ENCODE measurements at places on chromosomes 12 and 14.
A peak's percentile ranks its signal among the peaks of the same experiment; 100 is the strongest.

- DNase-seq: no peak
Measured at GRCh38 chr12:12673296-12673695, 22.7 kb downstream of the GPR19 start.

GRCh38 chr12:95395696-95396095 lies 78.3 kb upstream of the METAP2 start:
- no peak for DNase-seq

GRCh38 chr12:20368651-20369304 lies 441 bp downstream of the PDE3A start:
- DNase-seq: no peak

- no peak for DNase-seq
Measured at GRCh38 chr12:48447755-48448154, 24.6 kb upstream of the ANP32D start.

- no peak for DNase-seq
Measured at GRCh38 chr12:21265932-21266331, 68.8 kb downstream of the SLCO1A2 start.

GRCh38 chr12:3966376-3966775 lies 93.2 kb upstream of the PARP11 start:
- DNase-seq: no peak

DNA sequence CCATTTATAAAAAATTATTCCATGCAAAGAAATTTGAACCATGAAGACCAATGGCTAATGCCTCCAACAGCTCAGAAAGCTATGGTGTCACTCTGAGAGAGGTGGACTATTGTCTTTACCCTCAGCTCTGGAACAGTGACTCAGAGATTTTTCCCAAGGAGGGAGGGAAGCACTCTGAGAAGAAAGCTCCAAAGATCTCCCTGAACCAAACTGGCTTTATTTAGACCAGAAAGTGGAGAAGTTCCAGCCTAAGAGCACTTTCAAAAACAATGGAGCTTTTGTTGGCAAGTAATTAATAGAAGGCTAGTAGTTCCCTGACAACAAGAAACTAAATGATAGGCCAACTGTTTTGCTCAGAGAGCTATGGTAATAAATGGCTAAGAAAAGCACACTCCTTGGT lies 599.9 kb upstream of the MDGA2 start:
- no peak for DNase-seq

DNA sequence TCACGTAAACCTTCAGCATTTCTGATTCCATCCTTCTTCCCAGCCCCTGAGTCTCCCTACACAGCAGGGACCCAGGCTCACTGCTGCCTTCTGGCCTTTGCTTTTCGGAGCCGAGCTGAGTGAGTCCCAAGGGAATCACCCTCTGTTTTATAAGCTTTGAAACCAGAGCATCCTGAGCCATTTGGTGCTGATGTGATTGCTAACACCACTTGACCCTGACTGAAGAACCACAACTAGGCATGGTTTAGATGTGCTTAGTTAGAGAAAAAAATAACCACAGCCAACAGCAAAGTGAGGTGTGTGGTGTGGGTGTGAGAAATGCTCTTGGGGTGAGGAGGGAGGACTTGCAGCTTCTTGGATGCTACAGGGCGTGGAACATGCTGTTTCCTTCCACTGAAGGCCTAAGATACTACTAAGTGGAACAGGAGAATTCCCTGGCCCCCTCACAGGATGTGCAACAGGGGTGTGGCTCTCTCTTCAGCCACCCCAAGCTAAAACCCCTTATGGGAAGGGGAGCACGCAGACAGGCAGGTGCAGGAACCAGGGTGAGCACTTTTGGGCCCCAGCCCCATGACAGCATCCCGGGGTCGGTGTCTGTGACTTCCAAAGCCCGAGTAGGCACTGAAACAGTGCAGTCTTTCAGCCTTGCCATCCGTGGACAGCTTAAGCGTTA lies at the start of gene TC2N:
TC2N (minus strand) TSS at position 221 of the 673 bp plus-strand sequence. CDS start 53,767 bp downstream, outside the sequence.
- DNase-seq: no peak

DNA sequence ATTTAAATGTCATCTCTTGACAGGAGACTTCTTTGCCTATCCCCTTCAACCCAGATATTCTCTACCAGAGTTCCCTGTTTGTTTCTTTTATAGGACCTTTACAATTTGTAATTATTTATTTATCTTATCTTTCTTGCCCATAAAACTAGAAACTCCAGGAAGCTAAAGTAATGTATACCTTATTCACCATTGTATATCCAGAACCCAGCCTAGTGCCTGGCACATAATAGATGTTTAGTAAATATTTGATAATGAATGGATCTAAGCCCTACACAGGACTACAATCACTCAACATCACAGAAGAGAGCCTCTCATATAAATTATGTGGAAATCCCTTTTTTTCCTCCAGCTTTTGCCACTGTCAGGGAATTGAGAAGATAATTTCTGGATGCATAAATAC lies 125.6 kb upstream of the CNOT2 start:
- DNase-seq: no peak

- no peak for DNase-seq
Measured at GRCh38 chr14:25050269-25051150, 563 bp upstream of the STXBP6 start.

- DNase-seq: no peak
Measured at GRCh38 chr14:85090681-85091080, 439.3 kb upstream of the FLRT2 start.

GRCh38 chr14:63852817-63853731 lies at the start of gene SYNE2:
SYNE2 (plus strand) TSS chr14:63853004; CDS start chr14:63909149, 56,145 bp downstream.
- peak; percentile 73 for DNase-seq

DNA sequence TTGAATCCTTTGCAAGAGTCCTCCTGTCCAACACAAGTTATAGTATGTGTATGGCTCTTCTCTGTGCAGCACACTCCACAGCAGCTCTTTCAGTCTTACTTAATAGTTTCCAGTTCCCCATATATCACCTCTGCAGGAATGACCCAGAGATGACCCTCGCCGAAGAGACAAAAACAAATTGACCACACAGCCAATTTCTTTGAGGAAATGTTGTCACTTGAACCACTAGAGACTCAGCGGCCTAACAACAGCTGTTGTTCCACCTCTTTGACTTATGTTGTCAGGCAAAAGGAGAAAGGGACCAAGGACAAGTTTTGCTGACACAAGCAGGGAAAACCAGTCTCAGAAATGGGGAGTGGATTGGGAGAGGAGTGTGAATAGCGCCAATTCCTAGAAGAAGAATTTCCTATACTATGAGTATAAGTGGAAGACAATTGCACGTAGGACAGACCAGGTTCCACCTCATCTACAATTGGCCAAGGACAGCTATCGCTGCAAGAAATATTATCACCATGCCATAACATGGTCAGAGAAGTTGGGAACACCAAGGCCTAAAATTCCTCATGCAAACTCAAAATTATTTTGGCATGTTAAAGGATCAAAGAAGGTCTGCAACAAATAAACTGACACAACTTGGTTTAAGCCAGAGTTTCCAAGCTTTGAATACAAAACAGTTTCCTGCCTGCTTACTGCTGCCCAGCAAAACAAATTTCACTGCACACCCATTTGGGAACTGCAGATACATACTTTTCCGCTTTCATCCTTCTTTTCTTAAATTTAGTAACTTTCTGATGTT lies 41.7 kb upstream of the ITPR2 start:
- DNase-seq: no peak

DNA sequence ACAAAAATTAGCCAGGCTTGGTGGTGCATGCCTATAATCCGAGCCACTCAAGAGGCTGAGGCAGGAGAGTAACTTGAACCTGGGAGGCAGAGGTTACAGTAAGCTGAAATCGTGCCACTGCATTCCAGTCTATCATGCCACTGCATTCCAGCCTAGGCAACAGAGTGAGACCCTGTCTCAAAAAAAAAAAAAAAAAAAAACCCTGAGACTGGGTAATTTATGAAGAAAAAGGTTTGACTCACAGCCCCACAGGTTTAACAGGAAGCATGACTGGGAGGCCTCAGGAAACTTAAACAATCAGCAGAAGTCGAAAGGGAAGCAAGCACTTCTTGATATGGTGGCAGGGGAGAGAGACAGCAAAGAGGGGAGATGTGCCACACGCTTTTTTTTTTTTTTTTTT lies 123.2 kb downstream of the GXYLT1 start:
- no peak for DNase-seq

DNA sequence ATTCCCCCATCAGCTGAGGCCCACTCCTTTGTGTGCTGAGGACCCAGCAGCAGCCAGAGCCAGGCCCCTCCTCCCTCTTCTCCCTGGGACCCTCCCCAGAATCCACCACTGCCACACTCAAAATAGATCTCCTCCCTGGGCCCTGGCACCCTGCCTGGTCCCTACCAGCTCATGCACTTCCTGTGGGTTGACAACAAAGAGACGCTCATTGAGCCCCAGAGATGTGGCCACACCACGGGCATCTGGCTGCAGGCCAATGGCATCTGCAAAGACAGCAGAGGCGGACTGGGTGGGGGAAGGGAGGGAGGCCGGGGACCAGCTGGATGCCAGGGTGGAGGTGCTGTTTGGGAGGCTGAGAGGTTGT lies 16.0 kb upstream of the ENDOU start:
- DNase-seq: peak; percentile 69

DNA sequence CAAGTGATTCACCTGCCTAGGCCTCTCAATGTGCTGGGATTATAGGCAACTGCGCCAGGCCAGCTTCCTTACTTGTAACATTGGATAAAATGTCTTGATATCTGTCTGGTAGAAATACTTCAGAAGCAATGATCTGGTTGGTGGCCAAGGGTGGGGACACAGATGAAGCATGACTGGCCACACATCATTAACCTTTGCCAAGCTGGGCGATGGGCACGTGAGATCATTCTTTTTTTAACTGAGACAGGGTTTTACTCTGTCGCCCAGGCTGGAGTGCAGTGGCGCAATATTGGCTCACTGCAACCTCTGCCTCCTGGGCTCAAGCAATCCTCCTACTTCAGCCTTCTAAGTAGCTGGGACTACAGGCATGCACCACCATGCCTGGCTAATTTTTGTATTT lies 31.1 kb downstream of the PLEKHH1 start:
- DNase-seq: no peak
